ENCODE measurements at places on chromosomes 7 and 10.

DNA sequence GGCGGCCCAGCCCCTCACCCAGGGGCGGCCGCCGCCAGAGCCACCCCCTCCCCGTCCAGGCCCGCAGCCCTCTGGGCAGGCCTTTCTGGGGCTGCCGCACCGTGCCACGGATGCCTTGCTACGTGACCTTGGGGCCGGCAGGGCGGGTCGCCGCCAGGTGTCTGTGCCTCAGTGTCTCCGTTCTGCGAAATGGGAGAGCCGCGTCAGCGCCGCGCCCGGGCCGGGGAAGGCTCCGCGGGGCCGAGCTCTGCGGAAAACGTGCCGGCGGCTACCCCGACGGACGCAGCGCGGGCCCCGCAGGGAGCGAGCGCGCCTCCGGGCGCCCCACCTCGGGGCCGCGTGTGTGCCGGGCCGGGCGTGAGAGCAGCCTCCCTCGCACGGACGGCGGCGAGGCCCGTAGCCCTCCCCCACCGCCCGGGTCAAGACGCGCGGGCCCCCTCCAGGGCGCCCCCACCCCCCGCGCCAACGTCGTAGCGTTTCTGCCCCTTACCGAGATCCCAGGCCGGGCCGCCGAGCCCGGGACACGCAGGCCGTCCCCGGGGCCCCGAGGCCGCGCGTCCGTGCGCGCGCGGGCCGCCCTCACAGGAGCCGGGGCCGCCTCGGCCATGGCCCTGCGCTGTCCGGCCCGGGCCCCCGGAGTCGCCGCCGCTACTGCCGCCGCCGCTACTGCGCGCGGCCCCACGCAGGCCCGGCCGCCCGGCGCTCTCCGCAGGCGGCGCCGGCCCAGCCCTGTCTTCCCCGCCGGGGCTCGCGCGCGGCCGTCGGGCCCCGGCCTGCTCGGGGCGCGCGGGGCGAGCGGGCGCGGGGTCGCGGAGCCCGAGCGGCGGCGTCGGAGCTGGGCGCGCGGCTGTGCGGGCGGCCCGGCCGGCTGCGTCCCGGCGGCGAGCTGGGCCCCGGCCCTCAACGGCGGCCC, 1.1 kb downstream of the ZNF777 start:
- DNase-seq = no peak

DNA sequence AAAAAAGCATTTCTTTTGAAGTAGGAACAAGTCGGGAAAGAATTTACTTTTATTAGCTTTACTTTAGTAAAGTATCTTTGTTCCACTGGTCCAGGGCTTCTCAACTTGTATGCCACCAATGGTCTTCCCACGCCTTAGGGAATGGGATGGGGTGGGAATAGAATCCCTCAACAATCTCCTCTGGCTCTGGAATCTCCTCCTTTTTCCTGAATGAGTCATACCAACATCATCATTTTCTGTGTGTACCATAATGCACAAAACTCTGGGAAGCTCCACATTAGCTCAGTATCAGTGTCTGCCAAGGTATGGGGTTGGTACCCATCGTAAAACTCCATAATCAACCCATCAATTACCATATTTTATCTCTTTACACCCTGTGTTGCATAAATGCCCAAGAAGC, 159.4 kb upstream of the BMPER start:
- DNase-seq = no peak

DNA sequence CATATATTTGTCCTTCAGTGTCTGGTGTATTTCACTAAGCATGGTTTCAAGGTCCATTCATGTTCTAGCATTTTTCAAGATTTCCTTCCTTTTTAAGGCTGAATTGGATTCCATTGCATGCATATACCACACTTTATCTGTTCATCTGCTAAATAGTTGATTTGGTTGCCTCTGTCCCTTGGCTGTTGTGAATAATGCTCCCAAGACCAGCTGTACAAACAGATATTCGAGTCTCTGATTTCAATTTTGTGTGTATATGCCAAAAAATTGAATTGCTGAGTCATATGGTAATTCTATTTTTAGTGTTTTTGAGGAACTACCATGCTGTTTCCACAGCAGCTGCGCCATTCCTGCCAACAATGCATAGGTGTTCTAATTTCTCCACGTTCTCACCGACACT, 216.4 kb downstream of the NRG3 start:
- DNase-seq = no peak

DNA sequence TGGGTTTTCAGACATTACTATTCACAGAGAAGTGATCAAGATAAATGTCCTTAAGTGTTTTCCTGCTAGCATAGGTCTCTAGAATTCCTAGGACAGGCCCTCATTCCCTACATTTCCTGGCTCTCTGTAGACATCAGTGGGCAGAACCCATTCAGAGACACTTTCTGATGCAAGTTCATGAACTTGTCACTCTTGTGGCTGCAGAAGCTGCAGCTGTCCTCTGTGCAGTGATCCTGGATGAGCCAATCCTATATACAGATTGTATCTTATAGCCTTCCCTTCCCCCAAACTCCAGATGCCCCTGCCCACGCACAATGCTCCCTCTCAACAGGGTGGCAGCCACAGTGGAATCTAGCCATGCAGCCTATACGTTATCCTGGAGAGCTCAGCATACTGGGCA, 12.6 kb upstream of the GRB10 start:
- DNase-seq = no peak

All from activated naive CD4-positive, alpha-beta T cell (primary cell).